Naive thymus-derived CD8-positive, alpha-beta T cell (primary cell): ENCODE measurements at places on chromosomes 13 and 19.

DNA sequence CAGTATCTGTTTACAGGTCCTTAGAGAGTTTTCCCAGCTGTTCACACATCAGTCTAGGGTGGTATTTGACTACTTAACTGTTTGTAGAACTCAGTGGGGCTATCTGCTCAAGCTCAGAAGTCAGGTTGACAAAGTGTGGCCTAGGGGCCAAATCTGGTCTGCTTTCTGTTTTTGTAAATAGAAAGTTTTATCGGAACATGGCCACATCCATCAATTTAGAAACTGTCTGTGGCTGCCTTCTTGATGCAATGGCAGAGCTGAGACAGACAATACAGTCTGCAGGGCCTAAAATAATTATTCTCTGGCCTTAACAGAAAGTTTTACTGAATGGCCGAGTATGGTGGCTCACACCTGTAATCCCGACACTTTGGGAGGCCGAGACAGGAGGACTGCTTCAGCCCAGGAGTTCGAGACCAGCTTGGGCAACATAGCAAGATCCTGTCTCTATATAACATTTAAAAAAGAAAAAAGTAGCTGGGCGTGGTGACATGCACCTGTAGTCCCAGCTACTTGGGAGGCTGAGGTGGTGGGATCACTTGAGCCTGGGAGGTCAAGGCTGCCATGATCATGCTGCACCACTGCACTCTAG lies 2.4 kb downstream of the SMG9 start:
- H3K27me3 ChIP-seq = no peaks in the 10 kb centered on the region
- DNase-seq = no peak
- peak overlapping the region; percentile 32 for H3K27ac ChIP-seq
- peaks cover 17% of the 10 kb centered on the region for H3K4me1 ChIP-seq
- peaks cover 42% of the 10 kb centered on the region for H3K36me3 ChIP-seq
- H3K4me3 ChIP-seq = no peak overlapping the region

DNA sequence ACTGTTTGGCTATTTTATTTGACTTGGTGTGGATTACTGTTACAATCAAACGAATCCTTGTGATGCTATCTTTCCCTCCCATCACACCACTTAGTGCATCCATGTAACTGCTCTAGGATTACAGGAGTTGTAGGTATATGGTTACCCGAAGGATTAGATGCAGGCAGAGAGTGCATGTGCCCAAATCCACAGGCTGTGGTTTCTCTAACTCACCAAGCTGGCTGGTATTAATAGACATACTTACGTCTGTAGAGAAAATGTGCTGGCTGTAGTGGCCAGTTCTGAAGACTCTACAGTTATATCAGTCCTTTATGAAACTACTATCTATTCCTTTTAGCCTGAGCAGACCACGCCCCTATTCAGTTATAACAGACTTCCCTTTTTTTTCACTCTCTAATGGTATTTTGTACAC lies 1.1 kb upstream of the HMGB1 start:
- H3K4me1 ChIP-seq = peaks cover 17% of the 10 kb centered on the region
- peaks cover 13% of the 10 kb centered on the region for H3K27me3 ChIP-seq
- no peak overlapping the region for H3K4me3 ChIP-seq
- no peak for DNase-seq
- no peaks in the 10 kb centered on the region for H3K36me3 ChIP-seq

- peaks cover 29% of the 10 kb centered on the region for H3K4me1 ChIP-seq
- no peaks in the 10 kb centered on the region for H3K27me3 ChIP-seq
- peak; percentile 26 for DNase-seq
- H3K4me3 ChIP-seq = peak overlapping the region; percentile 61
- H3K27ac ChIP-seq = peak overlapping the region; percentile 22
Measured at GRCh38 chr19:36009220-36009619, 607 bp upstream of the SYNE4 start.

DNA sequence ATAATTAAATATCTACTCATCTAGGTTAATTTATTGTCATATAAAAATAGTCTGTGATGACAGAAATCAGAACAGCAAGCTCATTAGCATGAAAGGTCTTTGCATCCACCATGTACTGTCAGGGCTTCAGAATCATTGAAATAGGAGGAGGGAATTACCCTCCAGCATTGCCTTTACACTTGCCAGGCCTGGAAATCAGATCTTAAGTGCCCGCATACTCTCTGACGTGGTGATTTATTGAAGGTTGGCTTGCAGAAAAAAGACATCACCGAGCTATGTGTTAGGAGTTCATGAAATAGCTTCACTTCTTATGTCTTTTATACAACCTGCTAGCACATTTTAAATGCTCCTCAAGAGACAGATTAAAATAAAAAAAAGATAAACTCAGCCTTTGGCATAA lies 661.7 kb upstream of the SLITRK1 start:
- H3K27ac ChIP-seq = no peak overlapping the region
- H3K4me1 ChIP-seq = no peaks in the 10 kb centered on the region
- no peak overlapping the region for H3K4me3 ChIP-seq

DNA sequence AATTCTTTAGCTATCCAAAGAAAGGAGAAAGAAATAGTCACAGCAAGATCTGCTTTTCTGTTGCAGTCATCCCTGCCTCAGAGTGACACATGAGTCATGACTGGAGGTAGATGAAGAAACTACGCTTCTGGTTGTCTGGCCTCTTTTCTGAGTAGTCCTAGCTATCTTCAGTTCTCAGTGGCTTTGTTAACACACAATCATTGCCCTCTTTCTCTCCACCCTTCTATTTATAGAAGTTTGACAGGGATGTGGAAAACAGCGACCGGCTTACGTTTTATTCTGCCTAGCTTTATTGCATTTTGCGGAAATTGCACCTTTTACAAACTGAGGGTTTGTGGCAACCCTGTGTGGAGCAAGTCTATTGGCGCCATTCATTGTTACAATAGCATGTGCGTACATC lies 26.7 kb downstream of the SPATA13 start:
- H3K4me3 ChIP-seq = no peak overlapping the region
- peaks cover 21% of the 10 kb centered on the region for H3K4me1 ChIP-seq
- no peak for DNase-seq
- H3K27ac ChIP-seq = no peak overlapping the region
- H3K27me3 ChIP-seq = no peaks in the 10 kb centered on the region
- H3K36me3 ChIP-seq = peaks cover 4% of the 10 kb centered on the region
